SJCRH30 (cell line): ENCODE measurements at places on chromosomes 16 and 17. TPM values are rescaled to one million over a fixed set of nuclear protein-coding genes. Genes with fewer than 3 reads are reported as not detected.

DNA sequence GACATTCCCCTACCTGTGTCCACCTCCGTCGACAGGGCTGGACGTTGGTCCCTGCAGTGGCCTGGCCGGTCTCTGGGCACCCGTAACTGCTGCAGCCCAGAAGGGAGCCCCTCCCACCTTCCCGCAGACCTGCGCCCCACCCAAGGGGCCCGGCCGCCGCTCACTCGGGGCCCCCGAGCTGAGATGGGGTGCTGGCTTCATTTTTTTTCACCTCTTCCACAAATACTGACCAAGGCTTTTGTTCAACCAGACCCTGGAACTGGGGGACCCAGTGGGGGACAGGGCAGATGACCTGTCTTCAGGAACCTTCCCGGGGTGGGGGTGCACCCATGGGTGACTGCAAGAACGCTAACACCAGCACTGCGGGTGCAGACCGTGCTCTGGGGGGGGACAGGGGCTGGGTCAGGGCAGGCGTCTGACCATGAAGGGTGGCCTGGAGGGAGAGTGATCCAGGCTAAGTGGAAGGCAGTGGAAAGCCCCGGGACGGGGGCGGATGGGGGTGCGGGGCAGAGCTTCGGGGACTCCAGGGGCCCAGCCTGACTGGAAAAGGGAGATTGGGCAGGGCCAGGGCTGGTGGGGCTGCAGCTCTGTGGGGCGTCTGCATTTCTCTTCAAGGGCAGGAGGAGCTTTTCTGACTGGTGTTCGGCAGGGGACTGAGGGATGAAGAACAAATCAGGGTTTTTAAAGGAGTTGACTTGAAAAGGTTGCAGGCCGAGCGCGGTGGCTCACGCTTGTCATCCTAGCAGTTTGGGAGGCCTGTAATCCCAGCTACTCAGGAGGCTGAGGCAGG, 42.3 kb downstream of the SLC7A5 start:
- peaks cover 15% of the 10 kb centered on the region for H3K4me1 ChIP-seq
- H3K4me3 ChIP-seq = no peak overlapping the region
- no peak for DNase-seq
- H3K27ac ChIP-seq = no peak overlapping the region
- H3K27me3 ChIP-seq = no peaks in the 10 kb centered on the region

DNA sequence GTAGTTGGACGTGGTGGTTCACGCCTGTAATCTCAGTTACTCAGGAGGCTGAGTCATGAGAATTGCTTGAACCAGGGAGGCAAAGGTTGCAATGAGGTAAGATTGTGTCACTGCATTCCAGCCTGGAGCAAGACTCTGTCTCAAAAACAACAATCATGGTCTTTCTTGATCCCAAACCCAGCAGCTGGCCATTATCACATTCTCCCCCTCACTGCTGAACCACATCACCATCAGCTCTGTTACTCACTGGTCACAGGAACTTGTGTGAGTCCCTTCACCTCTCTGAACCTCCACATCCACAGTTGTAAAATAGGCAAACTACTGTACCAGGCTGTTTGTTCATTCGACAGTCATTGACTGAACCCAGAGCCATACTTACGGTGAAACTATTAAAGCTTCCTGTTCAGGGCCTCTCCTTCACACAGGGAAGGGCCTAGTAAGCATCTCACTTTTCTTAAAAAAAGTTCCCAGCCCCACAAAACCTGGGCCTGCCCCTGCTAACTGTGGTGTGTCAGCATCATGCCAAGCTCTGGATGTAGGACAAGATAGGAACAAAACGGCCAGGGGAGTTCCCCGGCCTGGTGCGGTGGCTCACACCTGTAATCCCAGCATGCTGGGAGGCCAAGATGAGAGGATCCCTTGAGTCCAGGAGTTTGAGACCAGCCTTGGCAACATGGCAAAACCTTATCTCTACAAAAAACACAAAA, 104.7 kb downstream of the COPRS start:
- peaks cover 14% of the 10 kb centered on the region; the same call in 1 of the 2 replicates for H3K27me3 ChIP-seq
- H3K4me3 ChIP-seq = no peak overlapping the region

The KRTAP17-1 gene
- total RNA-seq = not detected in 2 replicates

The LRRC36 gene
- total RNA-seq = not detected in 2 replicates

GRCh38 chr16:70796301-70796700, 4.7 kb downstream of the VAC14 start:
- H3K4me3 ChIP-seq = no peak overlapping the region
- no peak for DNase-seq
- H3K27me3 ChIP-seq = no peaks in the 10 kb centered on the region
- peaks cover 12% of the 10 kb centered on the region for H3K4me1 ChIP-seq
- no peaks in the 10 kb centered on the region for H3K36me3 ChIP-seq
